ENCODE measurements at places on chromosomes 4 and X. TPM values are rescaled to one million over a fixed set of nuclear protein-coding genes. Genes with fewer than 3 reads are reported as not detected.
A peak's percentile ranks its signal among the peaks of the same experiment; 100 is the strongest.

Gene GPR82
- total RNA-seq = 0.37 TPM

Gene RBMX
- 115 TPM for total RNA-seq

Gene FAM241A
- 6.7 TPM for total RNA-seq

Gene MAGEE2
- total RNA-seq = 0.42 TPM

Gene KIT
- total RNA-seq = 9.5 TPM

Gene SORCS2
- 11.9 TPM for total RNA-seq

Gene HOPX
- 63.5 TPM for total RNA-seq

Gene FRMD7
- 0.69 TPM for total RNA-seq

Gene TEC
- 3.2 TPM for total RNA-seq

Gene GAK
- total RNA-seq = 73.5 TPM

Gene PPBP
- total RNA-seq = 2.4 TPM

GRCh38 chr4:174225349-174226049 lies 58.0 kb downstream of the FBXO8 start:
- no peak for DNase-seq

- DNase-seq = no peak
These were observed 1296.9 kb downstream of the RAPGEF2 start for GRCh38 chr4:160399826-160400225.

DNA sequence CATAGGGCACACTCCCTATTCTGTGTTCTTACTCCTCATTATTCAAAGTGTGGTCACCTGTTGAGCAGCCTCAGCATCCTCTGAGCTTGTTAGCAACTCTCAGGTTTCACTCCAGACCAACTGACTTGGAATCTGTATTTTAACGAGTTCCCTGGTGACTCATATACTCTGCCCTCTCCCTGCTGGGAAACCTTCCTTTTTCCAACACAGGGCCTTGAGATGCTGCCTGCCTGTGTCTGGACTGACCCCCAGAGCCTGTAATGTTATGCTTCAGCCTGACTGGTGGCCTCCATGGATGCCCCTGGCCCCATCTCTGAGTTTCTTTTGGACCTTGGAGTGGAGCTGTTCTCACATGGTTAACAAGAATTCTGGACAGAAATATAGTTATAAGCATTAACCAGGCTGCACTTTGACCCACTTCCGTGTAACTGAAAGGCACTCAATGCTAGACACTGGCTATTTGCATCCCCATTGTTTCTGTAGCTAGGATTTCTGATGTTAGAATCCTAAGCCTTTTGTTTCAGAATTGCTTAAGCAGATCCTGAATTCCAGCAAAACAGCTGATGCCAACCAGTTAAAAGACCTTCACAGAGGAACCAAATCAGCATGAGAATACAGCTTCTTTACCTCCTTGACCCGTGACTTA lies 262.6 kb downstream of the STIM2 start:
- no peak for DNase-seq

DNA sequence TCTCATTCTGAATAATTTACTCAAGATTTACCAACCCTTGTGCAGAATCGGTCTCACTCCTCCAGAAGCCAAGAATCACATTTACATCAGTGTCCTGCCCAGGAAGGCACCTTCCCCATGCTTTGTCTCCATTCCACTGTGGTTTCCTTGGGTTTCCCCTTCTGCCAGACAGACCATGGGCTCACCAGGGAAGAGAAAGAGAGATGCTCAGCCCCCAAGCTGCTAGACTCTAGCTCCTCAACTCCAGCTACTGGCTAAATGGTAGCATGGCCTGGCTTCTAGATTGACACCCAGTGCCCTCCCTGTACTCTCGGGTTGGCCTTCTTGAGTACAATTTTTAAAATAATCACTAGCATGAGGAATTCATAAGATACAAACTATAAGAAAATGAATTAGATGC lies 12.9 kb downstream of the TLR10 start:
- DNase-seq = no peak

DNA sequence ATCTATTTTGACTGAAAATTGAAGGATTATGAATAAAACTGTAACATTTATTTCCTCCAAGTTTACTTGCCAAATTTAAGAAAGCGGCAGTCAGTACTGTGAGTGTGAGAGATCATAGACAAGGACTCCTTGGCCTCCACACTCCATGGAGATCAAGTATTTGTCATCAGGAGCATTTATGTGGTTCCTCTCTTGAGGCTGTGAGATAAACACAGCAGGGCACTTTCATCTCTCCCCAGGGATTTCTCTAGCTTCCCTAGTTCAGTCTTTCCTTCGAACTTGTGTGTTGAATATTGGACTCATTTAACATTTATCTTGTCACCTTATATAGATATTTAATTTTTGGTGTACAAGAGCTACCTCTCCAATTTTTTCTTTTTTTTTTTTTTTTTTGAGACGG lies 40.8 kb downstream of the PDE5A start:
- DNase-seq = no peak

- DNase-seq = peak; percentile 78
These were observed 1427.2 kb downstream of the STIM2 start for GRCh38 chr4:28287831-28288233.

DNA sequence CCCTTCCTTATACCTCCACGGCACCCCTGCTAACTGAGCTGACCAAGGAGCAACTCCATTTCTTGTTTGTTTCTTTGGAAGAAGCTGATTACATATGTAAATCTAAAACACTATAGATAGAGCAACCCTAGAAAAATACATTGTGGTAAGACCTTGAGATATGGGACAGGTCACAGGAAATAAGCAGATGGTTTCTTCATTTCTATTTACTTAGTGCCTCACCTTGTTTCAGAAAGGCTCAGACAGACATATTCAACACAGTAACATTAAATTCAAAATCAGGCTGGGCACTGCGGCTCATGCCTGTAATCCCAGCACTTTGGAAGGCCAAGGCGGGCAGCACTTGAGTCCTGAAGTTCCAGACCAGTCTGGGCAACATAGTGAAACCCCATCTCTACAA lies 47.3 kb downstream of the IRF2 start:
- no peak for DNase-seq

DNA sequence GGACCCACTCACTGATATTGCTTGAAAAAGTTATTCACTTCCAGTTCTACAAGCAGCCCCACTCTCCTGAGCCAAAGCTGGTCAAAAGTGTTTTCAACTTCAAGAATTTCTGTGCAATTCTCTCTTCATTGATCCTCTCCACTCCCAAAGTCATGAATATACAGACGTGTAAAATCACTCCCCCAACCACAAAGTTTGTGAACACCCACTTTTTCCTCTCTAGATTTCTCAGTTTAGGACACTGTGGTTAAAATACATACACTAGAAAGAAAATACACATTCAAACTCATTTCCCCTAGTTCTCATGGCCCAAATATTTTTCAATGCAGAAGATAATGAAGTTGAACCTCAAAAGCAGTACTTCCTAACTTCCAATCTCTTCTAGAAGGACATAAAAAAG lies 116.3 kb downstream of the MSN start:
- no peak for DNase-seq

DNA sequence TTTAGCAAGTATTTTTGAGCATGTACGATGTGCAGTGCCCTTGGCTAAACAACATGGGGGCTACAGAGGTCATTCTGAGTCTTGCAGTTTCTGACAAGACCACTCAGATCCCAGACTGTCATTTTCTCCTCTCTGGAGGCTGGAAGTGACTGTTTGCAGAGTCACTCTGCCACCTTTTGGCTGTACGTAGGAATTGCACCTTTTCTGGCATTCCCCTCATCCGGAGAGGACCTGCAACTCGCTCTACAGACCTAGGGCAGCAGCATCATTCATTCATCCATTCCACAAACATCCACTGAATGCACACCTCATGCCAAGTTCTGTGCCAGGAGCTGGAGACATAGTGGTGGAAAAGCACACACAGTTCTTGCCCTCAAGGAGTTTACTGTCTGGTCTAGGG lies 160.4 kb upstream of the GPR101 start:
- no peak for DNase-seq

DNA sequence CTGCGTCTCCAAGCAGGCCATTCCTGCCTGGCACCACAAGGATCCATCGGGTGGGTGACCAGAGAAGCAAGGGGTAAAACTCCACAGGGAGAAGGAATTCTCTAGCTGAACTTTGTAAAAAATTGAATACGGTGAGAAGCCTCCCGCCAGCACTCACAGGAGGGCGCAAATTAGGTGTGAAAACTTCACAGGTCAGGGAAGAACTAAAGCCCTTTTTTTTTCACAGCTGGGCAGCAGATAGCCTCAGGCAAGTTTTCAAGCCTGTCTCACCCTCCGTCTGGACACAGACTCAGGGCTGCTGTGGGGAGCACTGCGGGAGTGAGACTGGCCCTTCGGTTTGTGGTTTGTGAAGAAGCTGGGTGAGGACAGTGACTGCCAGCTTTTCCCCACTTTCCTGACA lies 224.1 kb upstream of the FGF16 start:
- DNase-seq = no peak

GRCh38 chr4:88008122-88008742 lies 797 bp downstream of the PKD2 start:
- DNase-seq = peak; percentile 83

GRCh38 chr4:6776920-6777635 lies 5.4 kb upstream of the KIAA0232 start:
- DNase-seq = peak; percentile 17

DNA sequence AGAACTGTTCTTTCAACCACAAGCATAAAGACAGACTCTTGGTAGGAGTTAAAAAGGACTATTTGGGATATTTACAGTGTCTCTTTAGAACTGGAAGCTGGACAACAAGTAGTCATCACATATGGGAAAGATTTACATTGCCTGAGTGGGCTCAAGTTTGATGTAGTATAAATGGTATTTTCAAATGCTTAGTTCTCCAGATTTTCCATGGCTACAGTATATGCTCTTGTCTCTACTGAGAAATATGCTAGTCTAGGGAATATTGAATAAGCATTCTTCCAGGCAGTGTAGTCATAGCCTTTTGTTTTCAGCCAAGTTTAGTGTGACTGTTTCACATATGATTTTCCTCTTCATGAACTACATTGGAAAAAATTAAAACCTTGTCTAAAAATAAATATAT lies 315.6 kb downstream of the ARHGAP24 start:
- DNase-seq = no peak

GRCh38 chr4:26367811-26368210 lies 47.0 kb downstream of the RBPJ start:
- no peak for DNase-seq

DNA sequence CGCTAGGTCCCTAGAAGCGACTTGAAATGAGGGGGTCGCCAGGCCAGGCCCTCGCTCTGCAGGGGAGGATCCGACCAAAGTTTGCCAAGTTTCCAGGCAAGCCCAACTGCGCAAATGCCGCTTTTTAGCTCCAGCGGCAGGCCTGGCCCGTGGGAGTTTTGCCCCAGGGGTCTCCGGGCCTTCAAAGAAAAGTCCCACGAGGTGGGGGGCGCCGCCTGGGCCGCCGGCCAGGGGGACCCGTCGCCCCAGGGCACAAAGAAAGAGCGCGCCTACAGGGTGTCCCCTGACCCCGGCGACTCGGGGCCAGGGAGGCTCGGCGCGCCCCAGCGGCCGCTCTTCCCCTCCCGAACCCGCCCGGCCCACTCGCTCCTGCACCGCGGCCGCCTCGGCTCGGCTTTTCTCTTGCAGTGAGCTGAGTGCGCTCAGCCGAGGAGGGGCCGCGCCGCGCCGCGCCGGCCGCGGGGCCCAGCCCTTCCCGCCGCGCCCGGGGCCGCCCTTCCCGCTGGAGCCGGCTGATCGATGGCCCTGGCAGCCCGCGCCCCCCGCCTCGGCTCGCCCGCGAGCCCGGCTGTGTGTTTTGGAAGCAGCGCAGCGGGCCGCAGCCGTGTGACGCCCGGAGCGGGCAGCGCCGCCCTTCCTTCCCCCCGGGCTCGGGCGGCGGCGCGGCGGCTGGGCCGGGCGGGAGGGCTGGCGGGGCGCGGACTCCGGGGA lies 754 bp upstream of the KLF3 start:
- peak; percentile 89 for DNase-seq

- peak; percentile 84 for DNase-seq
These were observed at the start of gene GRIA2 for GRCh38 chr4:157220371-157220881. GRIA2 (plus strand) TSS chr4:157220728; CDS start chr4:157221043, 315 bp downstream.

GRCh38 chrX:131614241-131614640 lies 70.4 kb downstream of the OR13H1 start:
- DNase-seq = no peak

GRCh38 chrX:37332987-37333658 lies 16.0 kb upstream of the PRRG1 start:
- no peak for DNase-seq

DNA sequence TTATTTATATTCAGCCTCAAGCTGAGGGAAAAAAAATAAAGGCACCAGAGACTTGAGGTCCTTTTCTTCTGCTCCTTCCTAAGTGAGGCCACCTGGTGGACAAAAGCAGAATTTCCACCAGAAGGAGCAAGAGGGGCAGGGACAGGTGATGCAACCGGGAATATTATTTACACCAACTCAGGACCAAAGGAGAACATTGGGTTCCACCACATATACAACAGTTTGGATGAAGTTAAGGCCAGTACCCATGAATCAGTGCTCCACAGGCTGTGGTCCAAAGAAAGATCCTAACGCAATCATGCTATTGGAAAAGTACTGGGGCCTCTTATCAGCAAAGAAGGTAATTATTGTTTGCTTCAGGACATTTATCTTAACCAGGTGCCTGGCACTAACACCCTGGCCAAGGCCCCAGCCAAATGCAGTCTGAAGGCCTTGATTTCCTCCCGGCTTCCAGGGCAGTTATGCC lies 57.4 kb downstream of the TSC22D3 start:
- no peak for DNase-seq

DNA sequence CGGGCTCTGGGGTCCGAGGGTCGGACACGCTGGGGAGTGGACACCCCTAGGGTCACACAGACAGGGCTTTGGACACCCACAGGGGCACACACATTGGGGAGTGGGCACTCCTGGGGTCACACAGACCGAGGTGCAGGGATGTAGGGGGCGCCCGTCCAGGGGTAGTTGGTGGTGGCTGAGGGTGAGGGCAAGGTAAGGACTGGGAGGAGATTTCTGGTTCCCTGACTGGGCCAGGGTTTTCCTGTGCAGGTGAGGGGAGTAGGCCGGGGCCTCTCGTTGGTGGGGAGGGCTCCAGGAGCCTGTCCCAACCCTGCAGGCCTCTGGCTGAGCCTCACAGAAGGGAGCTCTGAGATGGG lies 21.9 kb upstream of the WDR45 start:
- DNase-seq = no peak

DNA sequence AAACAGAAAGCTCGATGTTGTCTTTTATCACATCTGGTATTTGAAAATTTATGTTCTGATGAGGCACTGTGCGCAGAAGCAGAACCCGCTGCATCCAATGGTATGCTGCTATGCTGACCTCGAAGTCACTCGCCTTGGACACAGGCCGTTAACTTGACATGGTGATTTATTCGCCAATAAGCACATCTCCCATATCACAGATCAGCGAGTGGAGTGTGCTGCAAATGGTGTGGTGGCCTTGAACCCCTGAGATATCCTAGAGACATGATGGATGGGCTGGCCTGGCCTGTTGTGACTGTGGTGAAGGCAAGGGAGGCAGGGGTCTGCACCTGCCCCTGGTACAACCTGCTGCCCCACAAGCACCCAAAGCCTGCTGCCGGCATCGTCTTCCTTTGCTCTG lies 175.4 kb upstream of the FRG1 start:
- DNase-seq = no peak

DNA sequence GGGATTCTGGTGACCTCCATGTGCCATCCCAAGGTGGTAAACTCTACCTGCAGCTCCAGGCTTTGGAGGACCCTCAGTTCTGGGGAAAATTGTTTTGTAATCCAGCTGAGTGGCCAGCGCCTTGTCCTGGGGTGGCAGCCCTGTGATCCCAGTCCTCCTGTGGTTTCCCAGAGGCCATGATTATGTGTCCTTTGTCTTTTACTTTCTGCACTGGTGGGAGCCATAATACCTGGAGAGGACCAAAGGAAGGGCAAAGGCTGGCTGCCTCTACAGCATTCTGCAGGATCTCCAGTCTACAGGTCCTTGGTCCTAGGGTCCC lies 64.0 kb downstream of the NBDY start:
- DNase-seq = no peak

GRCh38 chr4:141142423-141142822 lies 9.2 kb upstream of the RNF150 start:
- DNase-seq = no peak

- no peak for DNase-seq
These were observed at the start of gene MAGEA1 for GRCh38 chrX:153179131-153179530. MAGEA1 (plus strand) TSS chrX:153179284; CDS start chrX:153182390, 3,106 bp downstream.

All from posterior vena cava (tissue), 2 donors.